ENCODE measurements at places on chromosomes 11 and 22.

DNA sequence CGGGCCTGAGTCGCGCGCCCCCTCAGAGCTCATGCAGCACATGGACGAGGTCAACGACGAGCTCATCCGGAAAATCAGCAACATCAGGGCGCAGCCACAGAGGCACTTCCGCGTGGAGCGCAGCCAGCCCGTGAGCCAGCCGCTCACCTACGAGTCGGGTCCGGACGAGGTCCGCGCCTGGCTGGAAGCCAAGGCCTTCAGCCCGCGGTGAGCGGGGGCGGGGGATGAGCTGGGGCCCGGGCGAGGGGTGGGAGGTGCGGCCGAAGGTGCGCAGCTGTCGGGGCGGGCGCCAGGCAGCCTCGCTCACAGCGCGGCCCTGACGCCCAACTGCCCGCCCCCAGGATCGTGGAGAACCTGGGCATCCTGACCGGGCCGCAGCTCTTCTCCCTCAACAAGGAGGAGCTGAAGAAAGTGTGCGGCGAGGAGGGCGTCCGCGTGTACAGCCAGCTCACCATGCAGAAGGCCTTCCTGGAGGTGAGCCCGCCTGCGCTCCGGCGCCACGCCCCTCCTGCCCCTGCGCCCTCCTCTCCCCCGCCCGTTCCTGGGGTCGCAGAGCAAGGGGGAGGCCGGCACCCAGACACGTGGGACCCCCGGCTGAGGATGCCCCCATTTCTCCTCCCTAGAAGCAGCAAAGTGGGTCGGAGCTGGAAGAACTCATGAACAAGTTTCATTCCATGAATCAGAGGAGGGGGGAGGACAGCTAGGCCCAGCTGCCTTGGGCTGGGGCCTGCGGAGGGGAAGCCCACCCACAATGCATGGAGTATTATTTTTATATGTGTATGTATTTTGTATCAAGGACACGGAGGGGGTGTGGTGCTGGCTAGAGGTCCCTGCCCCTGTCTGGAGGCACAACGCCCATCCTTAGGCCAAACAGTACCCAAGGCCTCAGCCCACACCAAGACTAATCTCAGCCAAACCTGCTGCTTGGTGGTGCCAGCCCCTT is 20.5 kb downstream of the EPS8L2 start:
- H3K36me3 ChIP-seq = no peaks in the 10 kb centered on the region
- peaks cover 60% of the 10 kb centered on the region for H3K27me3 ChIP-seq
- no peak overlapping the region for H3K27ac ChIP-seq
- H3K4me1 ChIP-seq = peaks cover 50% of the 10 kb centered on the region
- H3K4me3 ChIP-seq = no peak overlapping the region

DNA sequence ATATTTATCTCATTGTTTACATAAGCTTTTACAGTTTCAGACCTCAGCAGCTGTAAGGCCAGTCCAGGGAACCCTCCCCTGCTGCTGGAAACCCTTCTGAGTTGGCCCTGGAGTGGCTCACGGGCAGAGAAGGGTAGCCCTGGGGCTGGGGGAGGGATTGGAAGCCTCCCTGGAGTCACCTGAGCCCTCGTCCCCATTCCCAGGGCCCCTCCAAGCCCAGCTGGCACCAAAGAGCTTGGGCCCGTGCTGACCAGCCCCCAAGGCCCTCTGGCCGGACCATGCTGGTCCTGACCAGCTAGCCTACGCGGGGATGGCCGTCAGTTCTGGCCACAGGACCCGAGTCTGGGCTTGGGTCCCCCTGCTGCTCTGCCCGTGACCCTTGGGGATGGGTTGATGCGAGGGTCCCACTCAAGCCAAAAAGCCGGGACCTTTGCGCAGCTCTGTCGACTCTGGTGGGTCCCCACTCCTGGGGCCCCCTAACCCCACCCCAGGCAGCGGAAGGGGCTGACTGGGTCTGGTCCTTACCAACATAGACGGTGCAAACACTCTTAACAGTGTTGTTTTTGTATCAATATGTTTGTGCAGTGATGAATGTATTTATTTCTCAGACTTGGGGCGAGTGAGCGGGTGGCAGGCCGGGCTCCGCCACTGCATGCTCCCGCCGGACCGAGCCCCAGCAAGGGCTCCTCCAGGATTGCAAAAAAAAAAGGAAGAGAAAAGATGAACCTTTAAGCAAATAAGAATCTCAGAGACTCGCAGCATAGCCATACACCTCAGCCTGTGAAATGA is 17.5 kb upstream of the TMEM191C start:
- H3K36me3 ChIP-seq = peaks cover 59% of the 10 kb centered on the region
- no peak for DNase-seq
- peaks cover 10% of the 10 kb centered on the region for H3K4me1 ChIP-seq
- no peak overlapping the region for H3K4me3 ChIP-seq
- no peaks in the 10 kb centered on the region for H3K27me3 ChIP-seq
- H3K27ac ChIP-seq = no peak overlapping the region

GRCh38 chr11:106937111-106937510 is 81.2 kb downstream of the GUCY1A2 start:
- H3K4me1 ChIP-seq = no peaks in the 10 kb centered on the region
- no peaks in the 10 kb centered on the region for H3K36me3 ChIP-seq
- no peak overlapping the region for H3K4me3 ChIP-seq
- H3K27ac ChIP-seq = no peak overlapping the region
- no peaks in the 10 kb centered on the region for H3K27me3 ChIP-seq

DNA sequence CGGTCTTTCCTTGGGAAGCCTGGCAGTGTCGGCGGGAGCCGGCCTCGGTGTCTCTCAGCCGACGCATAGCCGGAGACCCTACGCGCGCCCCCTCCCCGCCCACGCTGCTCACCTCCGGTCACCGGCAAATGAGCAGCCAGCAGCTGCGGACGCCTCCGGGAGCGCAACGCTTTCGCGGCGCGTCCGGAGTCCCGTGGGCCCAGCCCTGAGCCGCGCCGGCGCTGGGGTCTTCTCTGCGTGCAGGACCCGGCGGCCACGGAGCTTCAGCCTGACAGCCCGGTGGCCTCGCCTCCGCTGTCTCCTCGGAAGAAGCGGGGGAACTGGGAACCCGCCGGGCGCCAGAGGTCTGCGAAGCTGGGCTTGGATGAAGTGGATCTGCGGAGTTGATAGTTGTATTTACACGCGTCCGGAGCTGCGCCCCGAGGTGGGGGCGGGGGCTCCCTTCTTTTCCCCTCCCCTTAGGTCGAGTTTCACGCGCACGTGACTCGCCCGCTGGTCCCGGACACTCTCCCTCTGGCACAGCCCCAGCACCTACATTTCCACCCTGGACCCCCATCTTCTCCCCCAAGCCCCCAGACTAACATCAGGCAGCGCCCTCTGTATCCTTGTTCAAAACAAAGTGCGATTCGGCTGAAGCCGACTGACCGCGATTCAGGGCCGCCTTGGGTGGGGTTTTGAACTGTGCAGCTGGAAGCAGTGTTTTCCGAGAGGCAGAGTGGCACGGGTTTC is at the start of gene SLC43A1:
TSS of gene SLC43A1 (minus strand) at position 371 of the 729 bp plus-strand sequence. CDS start 1,591 bp downstream, outside the sequence.
- H3K4me1 ChIP-seq = peaks cover 23% of the 10 kb centered on the region

- no peak for DNase-seq
- H3K27me3 ChIP-seq = no peaks in the 10 kb centered on the region
- H3K27ac ChIP-seq = peak overlapping the region; percentile 50
Observed at GRCh38 chr11:64226507-64227051, 505 bp downstream of the NUDT22 start.

GRCh38 chr11:34534826-34535225 is 21.2 kb upstream of the ELF5 start:
- DNase-seq = no peak
- no peak overlapping the region for H3K27ac ChIP-seq
- no peaks in the 10 kb centered on the region for H3K36me3 ChIP-seq
- no peaks in the 10 kb centered on the region for H3K27me3 ChIP-seq
- H3K4me3 ChIP-seq = no peak overlapping the region

GRCh38 chr11:62081378-62082291 is 42.2 kb upstream of the INCENP start:
- DNase-seq = peak; percentile 60
- H3K4me3 ChIP-seq = no peak overlapping the region
- peaks cover 7% of the 10 kb centered on the region for H3K4me1 ChIP-seq
- no peak overlapping the region for H3K27ac ChIP-seq

GRCh38 chr11:62804310-62805075 is 747 bp downstream of the NXF1 start:
- peaks cover 46% of the 10 kb centered on the region for H3K36me3 ChIP-seq
- no peak for DNase-seq
- H3K4me3 ChIP-seq = peak overlapping the region; percentile 90
- H3K27ac ChIP-seq = peak overlapping the region; percentile 87
- peaks cover 7% of the 10 kb centered on the region for H3K4me1 ChIP-seq

DNA sequence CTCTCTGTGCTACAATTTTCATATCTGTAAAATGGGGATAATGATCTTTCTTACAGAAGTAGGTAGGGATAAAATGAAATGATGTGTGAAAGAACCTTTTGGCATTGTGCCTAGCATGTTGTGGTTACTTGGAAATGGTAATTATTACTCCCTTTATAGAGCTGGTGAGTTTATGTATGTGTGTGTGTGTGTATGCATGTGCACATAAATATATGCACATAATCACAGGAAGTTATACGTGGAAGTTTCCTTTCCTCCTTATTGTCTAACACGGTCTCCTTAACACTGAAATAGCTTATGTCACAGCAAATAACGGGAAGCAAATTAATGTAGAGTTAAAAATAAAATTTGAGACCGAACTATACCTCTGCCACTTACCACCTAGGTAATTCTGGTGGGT is 163.7 kb upstream of the ZBED5 start:
- no peaks in the 10 kb centered on the region for H3K36me3 ChIP-seq
- no peaks in the 10 kb centered on the region for H3K27me3 ChIP-seq
- H3K27ac ChIP-seq = no peak overlapping the region

DNA sequence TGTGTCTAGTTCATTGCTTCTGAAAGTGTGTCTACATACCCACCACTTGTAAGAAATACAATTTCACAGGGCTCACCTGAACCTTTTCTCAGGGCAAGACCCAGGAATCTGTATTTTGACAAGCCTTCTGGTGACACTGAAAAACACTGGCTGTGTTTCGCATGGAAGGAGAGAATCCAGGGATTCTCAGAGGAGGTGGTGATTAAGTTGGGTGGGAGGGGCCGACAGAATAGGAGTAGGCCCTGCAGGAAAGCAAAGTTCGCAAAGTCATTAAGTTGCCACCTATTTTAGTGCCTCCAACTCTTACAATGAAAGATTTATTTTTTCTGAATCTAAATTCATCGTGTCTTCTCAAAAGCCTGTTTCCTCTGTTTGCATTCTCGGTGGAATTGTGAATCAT is 186.8 kb downstream of the FAT3 start:
- DNase-seq = no peak
- H3K4me3 ChIP-seq = no peak overlapping the region
- no peaks in the 10 kb centered on the region for H3K27me3 ChIP-seq
- H3K4me1 ChIP-seq = no peaks in the 10 kb centered on the region

DNA sequence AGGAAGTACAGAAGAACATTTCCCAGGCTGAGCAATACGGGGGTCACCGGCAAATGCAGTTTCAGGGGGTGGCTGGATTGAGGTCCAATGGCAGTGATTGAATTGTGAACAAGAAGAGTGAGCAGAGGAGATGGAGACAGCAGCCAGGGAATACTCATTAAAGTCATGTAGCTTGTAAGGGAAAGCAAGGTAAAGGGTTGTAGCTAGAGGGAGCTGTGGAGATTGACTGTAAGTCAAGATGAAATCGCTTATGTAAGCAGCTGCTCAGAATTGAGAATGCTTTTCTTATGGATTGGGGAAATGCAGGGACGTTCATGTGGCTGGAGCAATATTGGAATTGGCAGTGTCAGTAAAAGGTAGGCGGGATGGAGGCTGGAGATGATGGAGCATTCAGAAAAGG is 111.4 kb upstream of the TBCEL start:
- no peak overlapping the region for H3K4me3 ChIP-seq
- no peak overlapping the region for H3K27ac ChIP-seq
- H3K27me3 ChIP-seq = no peaks in the 10 kb centered on the region
- DNase-seq = peak; percentile 74

DNA sequence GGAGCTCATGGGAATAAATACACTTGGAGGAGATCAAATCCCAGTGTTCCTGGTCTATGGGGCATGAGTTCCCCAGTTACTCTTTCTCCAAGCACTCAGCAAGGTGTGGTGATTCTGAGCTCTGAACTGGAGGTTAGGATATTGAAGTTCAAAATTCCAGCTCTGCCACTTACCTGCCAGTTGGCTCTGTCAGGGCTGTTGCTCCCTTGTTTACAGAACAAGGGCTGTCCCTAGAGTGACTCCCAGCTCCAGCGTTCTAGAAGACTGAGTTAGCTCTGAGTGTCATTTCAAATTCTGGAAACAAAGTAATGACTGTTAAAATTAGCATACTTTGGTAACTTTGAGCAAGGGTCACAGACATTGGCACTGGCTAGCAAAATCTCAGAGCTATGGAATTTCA is 69.7 kb upstream of the ZBED5 start:
- H3K27me3 ChIP-seq = no peaks in the 10 kb centered on the region
- no peak for DNase-seq
- H3K4me1 ChIP-seq = peaks cover 14% of the 10 kb centered on the region
- H3K4me3 ChIP-seq = no peak overlapping the region

DNA sequence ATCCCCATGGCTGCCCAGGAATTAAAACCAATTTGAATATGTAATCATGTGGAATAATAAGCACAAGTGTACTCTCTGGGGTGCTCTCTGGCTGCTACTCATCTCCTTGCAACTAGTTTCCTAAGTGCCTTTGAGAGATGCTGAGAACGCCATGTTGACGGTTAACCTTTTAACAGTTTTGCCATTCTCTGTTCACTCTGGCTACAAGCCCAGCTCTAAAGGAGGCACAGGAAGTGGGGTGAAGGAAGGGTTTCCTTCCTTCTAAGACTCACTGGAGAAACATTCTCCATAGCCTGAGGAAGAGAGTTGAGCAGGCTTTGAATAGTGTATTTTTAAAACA is 122.0 kb upstream of the ZC3H12C start:
- H3K4me1 ChIP-seq = peaks cover 5% of the 10 kb centered on the region
- H3K36me3 ChIP-seq = no peaks in the 10 kb centered on the region
- H3K4me3 ChIP-seq = no peak overlapping the region
- DNase-seq = no peak
- H3K27me3 ChIP-seq = no peaks in the 10 kb centered on the region

DNA sequence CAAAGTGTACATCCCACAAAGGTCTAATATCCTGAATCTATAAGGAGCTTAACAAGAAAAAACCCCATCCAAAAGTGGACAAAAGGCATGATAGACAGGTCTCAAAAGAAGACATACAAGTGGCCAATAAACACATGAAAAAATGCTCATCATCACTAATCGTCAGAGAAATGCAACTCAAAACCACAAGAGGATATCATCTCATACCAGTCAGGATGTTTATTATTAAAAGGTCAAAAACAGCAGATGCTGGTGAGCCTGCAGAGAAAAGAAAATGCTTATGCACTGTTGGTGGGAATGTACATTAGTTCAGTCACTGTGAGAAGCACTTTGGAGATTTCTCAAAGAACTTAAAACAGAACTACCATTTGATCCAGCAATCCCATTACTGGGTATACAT is 12.7 kb downstream of the LGALS12 start:
- DNase-seq = no peak
- H3K4me3 ChIP-seq = no peak overlapping the region
- H3K27me3 ChIP-seq = no peaks in the 10 kb centered on the region
- no peaks in the 10 kb centered on the region for H3K4me1 ChIP-seq
- H3K36me3 ChIP-seq = no peaks in the 10 kb centered on the region
- peak overlapping the region; percentile 16 for H3K27ac ChIP-seq

GRCh38 chr11:78940500-78941225 is 366.0 kb upstream of the NARS2 start:
- no peak overlapping the region for H3K4me3 ChIP-seq
- H3K4me1 ChIP-seq = peaks cover 20% of the 10 kb centered on the region
- no peaks in the 10 kb centered on the region for H3K36me3 ChIP-seq
- H3K27ac ChIP-seq = no peak overlapping the region
- DNase-seq = no peak
- no peaks in the 10 kb centered on the region for H3K27me3 ChIP-seq

GRCh38 chr11:75413864-75414263 is 14.5 kb downstream of the RPS3 start:
- H3K4me3 ChIP-seq = no peak overlapping the region
- H3K36me3 ChIP-seq = peaks cover 53% of the 10 kb centered on the region
- H3K27ac ChIP-seq = no peak overlapping the region
- no peaks in the 10 kb centered on the region for H3K27me3 ChIP-seq
- no peaks in the 10 kb centered on the region for H3K4me1 ChIP-seq

All from spinal cord (tissue), 10 donors.